ENCODE measurements at places on chromosomes 4 and X. TPM values are rescaled to one million over a fixed set of nuclear protein-coding genes. Genes with fewer than 3 reads are reported as not detected.

ING2 gene
- total RNA-seq = 4.3 TPM

BMX gene
- not detected for total RNA-seq

KIF4A gene
- total RNA-seq = 0.49 TPM

GLOD5 gene
- total RNA-seq = not detected

AMTN gene
- total RNA-seq = not detected

NMU gene
- total RNA-seq = not detected

HSFX1 gene
- total RNA-seq = 1.1 TPM

PYURF gene
- 48.3 TPM for total RNA-seq

PDCL2 gene
- total RNA-seq = not detected

MAGEE2 gene
- not detected for total RNA-seq

PTCHD1 gene
- not detected for total RNA-seq

TCEAL8 gene
- total RNA-seq = 14.6 TPM

TCEAL2 gene
- total RNA-seq = not detected

SMARCA5 gene
- total RNA-seq = 49.8 TPM

FMR1NB gene
- not detected for total RNA-seq

HPSE gene
- total RNA-seq = 1.5 TPM

ETDB gene
- not detected for total RNA-seq

PNMA5 gene
- total RNA-seq = 0.27 TPM

ENPP6 gene
- not detected for total RNA-seq

C4orf36 gene
- total RNA-seq = not detected

CYTL1 gene
- not detected for total RNA-seq

USP26 gene
- total RNA-seq = not detected

HAND2 gene
- not detected for total RNA-seq

GIMD1 gene
- not detected for total RNA-seq

IL2RG gene
- total RNA-seq = 264 TPM

FGA gene
- total RNA-seq = not detected

PPP4R3C gene
- total RNA-seq = not detected

IL3RA gene
- 0.53 TPM for total RNA-seq

ERAS gene
- total RNA-seq = not detected

CDX4 gene
- total RNA-seq = not detected

RBMXL3 gene
- total RNA-seq = not detected

MAGEE1 gene
- 3.3 TPM for total RNA-seq

DGAT2L6 gene
- total RNA-seq = not detected

IL13RA1 gene
- total RNA-seq = 13.9 TPM

SLIT2 gene
- total RNA-seq = not detected

CPE gene
- total RNA-seq = not detected

SSX2B gene
- not detected for total RNA-seq

ABLIM2 gene
- 5.2 TPM for total RNA-seq

GRIA2 gene
- total RNA-seq = not detected

CT45A10 gene
- total RNA-seq = not detected

CITED1 gene
- not detected for total RNA-seq

TEX11 gene
- total RNA-seq = not detected

PHOX2B gene
- not detected for total RNA-seq

Data from activated B cell treated with CpG ODN at 0.5 μM for 24 hours (primary cell).